ENCODE measurements at places on chromosomes 16 and 17. TPM values are rescaled to one million over a fixed set of nuclear protein-coding genes. Genes with fewer than 3 reads are reported as not detected.

GRCh38 chr17:67855504-67856324 is 30.4 kb downstream of the BPTF start:
- DNase-seq: no peak

KRT14 gene
- not detected for total RNA-seq

- no peak for DNase-seq
Observed at GRCh38 chr16:10964891-10965326, 20.5 kb downstream of the CLEC16A start.

- DNase-seq: peak; percentile 95
Observed at GRCh38 chr16:30698816-30699614, at the start of gene SRCAP. SRCAP (plus strand) TSS chr16:30699171; CDS start chr16:30700825, 1,654 bp downstream.

DNA sequence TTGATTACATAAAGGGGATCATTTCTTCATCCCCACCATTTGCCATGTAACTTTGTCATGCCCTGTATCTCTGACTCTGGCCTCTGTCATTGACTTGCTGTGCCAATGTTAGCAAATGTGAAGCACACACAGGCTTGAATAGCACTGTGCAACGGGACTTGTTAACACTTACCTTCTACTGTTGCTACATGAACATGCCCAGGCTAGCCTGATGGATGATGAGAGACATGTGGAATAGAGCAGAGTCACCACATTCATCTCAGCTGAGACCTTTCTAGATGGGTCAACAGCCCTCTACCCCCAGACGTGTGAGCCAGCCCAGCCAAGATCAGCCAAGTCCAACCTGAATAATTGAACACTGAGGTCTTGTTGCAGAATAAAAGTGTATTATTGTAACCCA is 162.1 kb upstream of the SALL1 start:
- DNase-seq: no peak

NUPR1 gene
- total RNA-seq: 54.3 TPM

DNA sequence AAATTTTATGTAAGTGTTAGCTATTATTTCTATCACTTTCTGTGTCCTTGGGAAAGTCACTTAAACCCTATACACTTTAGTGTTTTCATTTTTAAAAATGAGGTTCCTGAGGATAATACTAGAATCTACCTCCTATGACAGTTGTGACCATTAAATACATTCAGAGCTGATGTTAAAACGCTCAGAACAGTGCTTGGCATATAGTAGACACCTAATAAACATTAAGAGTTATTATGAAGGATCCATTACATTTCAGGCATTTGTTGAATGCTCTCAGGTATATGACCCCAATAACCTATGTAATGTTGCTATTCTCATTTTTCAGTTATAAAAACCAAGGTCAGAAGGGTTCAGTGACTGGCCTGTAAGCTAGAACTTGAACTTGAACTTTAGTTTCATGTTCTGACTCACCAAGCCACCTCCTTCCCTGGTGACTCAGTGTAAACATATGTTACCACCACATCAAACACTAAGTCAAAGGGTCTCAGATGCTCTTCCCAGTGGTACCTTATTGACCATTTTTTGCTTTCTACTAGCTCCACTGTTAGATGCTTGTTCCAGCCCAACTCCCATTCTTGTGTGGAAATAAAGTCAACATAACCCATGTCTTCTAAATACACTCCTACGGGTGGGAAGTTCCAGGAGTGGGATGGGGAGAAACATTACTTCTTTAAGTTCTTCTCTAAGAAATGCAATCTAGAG is 47.6 kb downstream of the HSD17B2 start:
- DNase-seq: no peak

DNA sequence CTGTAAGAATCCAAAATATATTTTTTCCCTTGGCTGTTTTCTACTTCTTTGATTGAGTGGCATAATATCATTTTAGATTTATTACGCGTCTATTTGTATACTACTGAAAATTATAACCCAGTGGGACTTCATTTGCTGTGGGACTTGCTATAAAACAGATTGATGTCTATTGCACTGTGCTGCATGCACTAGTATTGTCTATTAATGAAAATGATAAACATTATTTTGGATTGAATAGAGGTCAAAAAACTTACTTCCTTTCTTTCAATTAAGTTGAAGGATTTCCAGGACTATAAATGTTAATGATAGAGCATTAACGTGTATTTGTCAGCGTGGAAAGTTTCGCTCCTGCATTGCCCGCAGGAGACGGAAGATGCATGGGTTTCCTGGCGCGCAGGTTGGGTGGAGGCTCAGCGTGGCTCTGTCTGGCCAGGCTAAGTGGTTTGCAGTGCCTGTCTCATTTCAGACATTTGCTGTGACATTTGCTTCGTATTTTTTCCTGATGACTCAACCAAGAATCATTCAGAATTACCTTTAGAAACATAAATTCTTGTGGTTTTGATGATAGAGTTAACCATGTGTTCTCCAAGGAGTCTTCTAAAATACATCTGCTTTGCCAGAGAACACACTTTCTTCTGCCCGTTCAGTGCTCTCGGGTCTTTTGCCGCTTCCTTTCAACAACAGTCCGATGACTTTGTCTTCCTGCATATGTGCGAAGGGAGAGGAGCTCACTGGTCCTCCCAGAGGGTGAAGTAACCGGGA is 216.7 kb downstream of the RPTOR start:
- DNase-seq: peak; percentile 26

CCR7 gene
- total RNA-seq: not detected

Data from sigmoid colon (tissue), 7 donors.